ENCODE measurements at places on chromosomes 6 and 20.

DNA sequence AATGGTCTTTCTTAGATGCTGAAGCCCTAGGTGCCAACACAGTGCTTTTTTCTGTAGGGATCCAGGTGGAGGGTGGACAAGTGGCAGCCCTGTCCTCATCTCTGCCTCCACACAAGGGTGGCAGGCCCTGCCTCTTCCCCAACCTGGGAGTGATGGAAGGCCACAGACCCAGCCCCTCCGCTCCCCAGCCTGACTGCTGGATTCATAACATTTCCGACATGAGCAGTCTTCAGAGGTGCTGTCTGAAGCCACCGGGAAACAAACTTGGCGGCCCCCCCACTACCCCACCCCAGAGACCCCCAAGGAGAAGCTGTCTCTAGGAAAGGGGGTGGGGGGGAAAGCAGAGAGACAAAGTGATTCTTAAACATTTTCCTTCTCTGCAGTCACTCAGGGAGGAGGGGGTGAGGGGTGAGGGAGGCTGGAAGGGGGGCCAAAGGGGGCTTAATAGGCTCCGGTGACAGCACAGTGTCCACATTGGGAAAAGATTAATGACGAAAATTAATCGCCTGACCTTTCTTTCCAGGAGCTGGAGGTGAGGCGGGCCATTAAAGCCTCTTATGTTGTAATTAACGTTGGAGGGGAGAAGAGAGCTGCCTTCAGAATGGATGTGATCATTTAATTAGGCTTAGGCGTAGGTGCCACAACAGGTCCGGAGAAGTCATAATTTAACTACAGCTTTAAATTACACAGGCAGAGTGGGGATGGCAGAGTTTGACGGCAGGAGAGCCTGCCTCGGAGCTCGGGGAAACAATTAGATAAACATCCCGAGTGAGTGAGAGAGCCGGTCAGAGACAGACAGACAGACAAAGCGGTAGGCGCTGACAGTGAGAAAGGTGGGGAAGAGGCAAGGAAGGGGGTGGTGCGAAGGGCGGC is 76.8 kb upstream of the FOXP4 start:
- no peak for DNase-seq

- DNase-seq: no peak
These were observed 35.8 kb downstream of the TOP1 start for GRCh38 chr20:41064377-41064776.

- DNase-seq: no peak
These were observed 22.3 kb upstream of the CEP162 start for GRCh38 chr6:84249724-84250123.

GRCh38 chr20:47125758-47126591 is 230.5 kb downstream of the ZMYND8 start:
- DNase-seq: no peak

DNA sequence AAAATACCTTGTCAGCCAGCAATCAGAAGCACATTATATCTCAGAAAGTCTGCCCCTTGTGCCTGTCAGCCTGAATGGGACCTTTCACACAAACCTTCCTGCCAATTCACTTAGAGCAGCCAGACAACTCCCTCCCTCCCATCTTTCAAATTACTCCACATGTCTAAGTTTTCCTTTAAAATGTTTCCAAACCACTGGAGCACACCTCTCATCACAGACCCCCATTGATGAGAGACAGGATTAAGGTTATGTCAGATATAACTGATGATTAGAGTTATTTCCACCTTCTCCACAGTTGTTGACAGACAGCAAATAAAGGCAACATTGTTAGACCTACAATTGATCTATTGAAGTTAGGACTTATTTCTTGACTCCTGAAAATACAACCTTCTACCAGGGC is 408.4 kb downstream of the PLCB1 start:
- DNase-seq: no peak

DNA sequence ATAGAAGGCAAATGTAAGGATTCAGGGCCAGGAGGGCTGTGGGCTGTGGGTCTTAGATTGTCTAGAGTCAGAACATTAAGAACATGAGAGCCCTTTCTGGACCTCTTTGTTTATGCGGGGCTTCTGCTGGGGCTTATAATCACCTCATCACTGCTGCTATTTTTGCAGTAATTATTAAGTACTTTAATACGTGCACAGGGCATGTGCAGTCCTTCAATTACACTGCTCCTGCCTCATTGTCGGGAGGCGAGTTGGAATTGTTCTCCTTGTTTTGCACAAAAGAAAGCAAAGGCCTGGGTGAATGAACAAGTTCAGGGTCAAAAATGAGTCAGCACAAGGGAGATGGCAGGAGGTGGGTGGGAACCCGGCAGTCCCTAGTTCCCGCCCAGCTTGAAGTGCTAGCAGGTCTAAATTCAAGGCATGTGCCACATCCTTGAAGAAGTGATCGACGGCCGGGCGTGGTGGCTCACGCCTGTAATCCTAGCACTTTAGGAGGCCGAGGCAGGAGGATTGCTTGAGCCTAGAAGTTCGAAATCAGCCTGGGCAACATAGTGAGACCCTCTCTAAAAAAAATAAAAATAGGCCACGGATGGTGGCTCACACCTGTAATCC is 34.4 kb upstream of the PTPN1 start:
- no peak for DNase-seq

- DNase-seq: no peak
These were observed 46.7 kb upstream of the SUPT3H start for GRCh38 chr6:45424451-45424861.

DNA sequence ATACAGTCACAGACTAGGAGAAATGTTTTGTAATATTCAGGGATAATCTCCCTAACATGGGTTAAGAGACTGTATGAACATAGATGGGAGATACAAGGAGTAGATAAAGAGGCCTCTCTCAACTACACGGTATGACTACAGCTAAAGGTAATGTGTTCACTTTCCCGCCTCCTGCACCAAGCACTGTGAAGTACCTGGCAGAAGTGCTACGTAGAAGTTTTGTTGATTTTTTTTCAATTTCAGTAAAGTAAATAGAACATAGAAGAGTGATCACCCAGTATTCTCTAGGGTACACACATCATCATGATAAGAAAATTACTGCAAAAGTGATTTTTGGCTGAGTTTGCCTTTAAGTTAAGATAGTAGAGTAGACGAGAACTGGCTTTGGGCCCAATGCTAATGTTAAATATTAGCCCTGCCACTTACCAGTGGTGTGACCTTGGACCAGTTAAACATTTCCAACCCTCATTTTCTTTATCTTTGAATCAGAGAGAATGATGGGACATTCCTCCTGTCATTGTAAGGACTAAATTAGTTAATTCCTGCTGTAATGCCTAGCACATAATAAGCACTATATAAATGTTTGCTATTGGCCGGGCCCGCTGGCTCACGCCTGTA is 183.6 kb downstream of the COL9A1 start:
- DNase-seq: no peak

DNA sequence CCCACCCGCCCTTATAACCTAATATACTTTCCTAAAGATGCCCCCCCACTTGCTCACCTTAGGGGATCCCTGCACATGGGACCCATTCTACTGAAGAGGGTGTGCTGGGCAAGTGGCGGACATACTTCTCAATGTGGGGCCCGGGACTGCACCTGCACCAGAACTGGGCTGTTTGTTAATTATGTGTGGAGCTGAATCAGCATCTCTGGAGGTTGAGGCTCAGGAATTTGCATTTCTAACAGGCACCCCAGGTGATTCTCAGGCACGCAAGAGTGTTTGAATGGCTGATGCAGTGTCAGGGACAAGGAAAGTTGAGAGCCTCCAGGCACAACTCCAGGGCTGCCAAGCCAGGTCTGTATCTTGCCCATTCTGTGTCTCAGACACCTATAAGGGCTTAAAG is 8.9 kb upstream of the PTPRT start:
- no peak for DNase-seq

GRCh38 chr6:137339929-137340559 is 120.9 kb upstream of the IFNGR1 start:
- DNase-seq: no peak

DNA sequence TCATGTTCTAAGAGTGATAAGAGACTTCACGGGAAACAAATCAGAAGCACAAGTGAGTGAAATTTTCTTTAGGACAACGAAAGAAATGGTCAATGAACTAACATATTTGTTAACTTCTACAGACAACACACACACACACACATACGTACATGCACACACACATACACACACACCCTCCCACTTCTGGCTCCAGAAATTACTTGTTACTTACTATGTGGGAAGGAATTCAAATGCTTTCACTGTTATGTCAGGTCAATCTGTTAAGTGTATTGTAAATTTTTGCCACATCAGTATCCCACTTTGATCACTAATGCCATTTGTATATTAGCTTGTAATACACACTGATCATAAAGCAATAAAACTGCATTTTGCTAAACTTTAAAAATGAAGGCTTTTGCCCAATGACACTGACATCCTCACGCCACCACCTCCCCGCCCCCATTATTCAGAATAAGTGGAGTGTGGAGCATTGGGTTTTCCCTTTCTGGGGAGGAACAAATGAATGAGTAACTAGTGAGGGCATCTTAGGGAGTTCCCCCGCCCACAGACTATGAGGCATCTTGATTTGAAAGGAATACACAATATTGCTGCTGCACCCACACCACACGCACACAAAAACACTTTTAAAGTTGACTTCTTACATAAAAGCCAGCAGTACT is 76.2 kb downstream of the ATXN1 start:
- DNase-seq: no peak

DNA sequence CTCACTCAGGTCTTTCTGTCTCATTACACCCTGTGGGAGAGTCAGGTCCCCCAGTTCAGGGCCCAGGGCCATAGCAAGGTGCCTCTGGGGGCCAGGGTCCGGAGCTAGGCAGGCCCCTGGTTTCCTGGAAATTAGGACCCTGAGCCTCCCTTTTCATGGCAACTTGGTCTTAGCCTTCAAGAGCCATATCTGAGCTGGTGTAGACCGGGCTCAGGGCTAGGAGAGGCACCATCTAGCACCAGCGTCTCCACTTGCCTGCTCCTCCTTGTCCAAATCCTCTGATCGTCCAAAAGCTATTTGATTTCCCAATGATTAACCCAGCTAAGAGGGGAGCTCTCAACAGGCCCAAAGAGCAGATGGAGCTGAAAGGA is 5.6 kb downstream of the MDFI start:
- no peak for DNase-seq

DNA sequence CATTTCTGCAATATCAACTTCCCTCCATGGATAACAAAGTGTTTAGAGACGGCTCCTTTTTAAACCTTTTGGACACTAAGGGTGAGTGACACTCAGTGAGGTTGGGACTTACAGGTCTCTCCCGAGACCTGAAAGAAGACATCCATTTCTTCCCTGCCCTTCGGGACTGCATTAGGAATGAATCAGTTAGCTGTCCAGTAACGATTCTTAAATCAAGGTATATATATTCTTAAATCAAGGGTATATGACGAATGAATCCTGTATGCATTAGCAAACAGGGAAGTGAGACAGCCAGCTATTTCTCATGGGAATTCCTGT is 52.9 kb downstream of the EDN1 start:
- no peak for DNase-seq

GRCh38 chr6:156395276-156395675 is 381.9 kb upstream of the ARID1B start:
- no peak for DNase-seq

DNA sequence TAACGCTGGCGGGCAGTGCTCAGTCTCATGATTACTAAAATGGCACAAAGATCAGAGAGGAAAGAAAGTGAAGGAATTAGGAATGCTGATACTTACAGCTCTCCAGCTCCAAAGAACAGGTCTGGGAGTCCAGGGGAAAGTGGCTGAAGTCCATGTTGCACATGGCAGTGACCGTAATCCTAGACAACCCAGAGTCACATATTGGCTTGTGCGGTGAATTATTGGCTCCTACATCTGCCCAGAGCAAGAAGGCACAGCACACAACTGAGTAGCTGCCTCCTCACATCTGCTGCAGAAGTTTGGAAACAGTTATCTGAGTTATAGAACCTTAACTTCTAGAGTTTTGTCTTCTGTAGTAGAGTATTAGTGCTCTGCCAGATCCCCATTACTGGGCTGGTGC is 47.2 kb downstream of the GABRR2 start:
- DNase-seq: no peak

DNA sequence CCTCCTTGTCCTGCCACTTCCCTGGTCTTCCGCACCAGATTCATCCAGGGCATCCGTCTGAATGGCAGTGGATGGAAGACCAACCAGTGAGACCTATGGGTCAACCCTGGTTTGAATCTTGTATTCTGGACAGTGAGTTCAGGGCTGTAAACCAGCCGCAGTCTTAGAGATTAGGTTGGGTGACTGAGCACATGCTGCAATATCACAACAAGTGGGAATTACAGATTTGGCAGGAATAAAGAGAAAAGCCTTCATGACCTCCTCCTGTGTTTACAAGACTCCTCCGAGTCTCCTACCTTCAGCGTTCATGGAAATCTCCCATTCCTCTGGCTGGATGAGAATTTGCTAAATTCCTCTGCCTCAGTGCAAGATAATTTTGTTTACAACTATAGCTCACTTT is 9.9 kb downstream of the ECI2 start:
- DNase-seq: no peak

- no peak for DNase-seq
These were observed 192.5 kb downstream of the EPHA7 start for GRCh38 chr6:93226822-93227221.

DNA sequence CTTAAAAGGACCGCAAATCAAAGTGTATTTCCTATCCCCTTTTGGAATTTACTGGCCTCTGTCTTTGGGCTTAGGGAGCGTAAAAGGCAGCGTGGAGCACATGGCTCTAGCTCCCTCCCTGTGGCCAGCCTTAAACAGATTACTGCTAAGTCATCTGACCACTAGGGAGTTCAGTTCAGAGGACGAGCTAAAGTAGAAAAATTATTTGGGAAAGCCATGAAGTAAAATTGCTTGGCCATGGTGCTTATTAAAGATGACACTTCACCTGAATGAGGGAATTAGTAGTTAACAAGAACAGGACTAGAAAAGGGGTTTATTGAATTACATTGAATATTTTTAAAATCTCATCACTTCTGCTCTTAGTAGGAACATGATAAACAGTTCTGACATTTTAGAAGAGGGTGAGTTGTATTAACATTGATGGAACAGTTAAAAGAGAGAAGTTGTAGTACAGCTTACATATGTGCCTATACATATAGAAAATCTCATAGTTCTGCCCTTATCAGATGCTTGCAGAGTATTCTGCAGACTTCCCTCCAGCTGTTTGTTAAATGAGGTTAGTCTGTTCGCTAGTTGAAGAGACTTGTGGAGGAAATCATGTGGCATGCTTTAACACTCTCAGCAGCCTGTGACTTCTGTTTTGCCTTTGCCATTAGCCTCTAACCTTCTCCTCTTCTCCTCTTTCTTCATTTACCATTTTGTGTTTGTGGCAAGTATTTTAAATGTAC is 31.2 kb upstream of the MAPK13 start:
- no peak for DNase-seq

- DNase-seq: no peak
These were observed 19.9 kb downstream of the KCNK5 start for GRCh38 chr6:39209360-39209811.

DNA sequence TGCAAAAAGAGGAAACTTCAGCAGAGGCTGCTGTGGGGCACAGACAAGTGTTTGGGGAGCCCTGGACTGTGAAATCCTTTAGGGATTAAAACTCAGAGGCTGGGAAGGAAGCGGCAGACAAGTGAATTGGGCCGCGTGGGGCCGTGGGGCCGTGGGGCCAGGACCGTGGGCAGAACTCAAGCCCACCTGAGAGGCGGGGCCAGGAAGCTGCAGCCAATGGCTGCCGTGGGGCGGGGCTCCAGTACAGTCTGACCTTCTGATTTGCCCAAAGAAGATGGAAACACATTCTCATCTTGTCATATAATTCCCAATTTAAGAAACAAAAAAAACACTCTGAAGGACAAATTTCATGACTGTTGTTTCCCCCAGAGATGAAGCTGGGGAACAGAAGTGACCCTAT is 55.4 kb downstream of the ANKRD60 start:
- DNase-seq: no peak
